Activated B cell treated with CpG ODN at 0.5 μM for 24 hours (primary cell): ENCODE measurements at places on chromosomes 3 and 15. TPM values are rescaled to one million over a fixed set of nuclear protein-coding genes. Genes with fewer than 3 reads are reported as not detected.

- DNase-seq, result no peak
Measured at GRCh38 chr3:35184775-35185174, 454.6 kb upstream of the ARPP21 start.

GRCh38 chr3:28612232-28612631, 263.6 kb upstream of the AZI2 start:
- DNase-seq, result no peak

GRCh38 chr15:81155375-81156218, 21.5 kb downstream of the CFAP161 start:
- no peak for DNase-seq

Gene CELSR3
- 1.5 and 2.3 TPM in 2 replicates for total RNA-seq

GRCh38 chr15:93485438-93486327, 396.7 kb upstream of the RGMA start:
- no peak for DNase-seq

Gene ARL13B
- 9.9 and 12.1 TPM in 2 replicates for total RNA-seq

- DNase-seq, result no peak
Measured at GRCh38 chr3:133211449-133211848, 173.3 kb downstream of the TMEM108 start.

Gene PRTG
- not detected in 2 replicates for total RNA-seq

DNA sequence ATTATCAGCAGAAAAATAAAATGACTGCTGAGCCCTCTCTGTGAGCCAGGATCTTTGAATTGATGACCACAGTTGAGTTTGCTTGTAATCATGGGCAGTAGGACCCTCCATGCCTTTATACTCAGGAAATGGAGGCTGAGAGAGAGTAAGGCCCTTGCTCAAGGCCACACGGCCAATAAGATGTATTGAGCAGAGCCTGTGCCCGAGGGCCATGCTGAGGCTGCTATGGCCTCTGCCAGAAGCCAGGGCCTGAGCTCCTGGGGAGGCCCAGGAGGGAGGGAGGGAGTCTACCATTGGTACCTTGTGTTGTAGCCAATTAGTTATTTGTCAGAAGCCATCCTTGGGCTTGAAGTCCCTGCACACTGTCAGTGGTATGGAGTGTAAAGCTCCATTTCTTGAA, 151.4 kb downstream of the DNAJB8 start:
- DNase-seq, result no peak

GRCh38 chr15:45274636-45275380, 22.8 kb downstream of the SLC28A2 start:
- no peak for DNase-seq
